ENCODE measurements at places on chromosomes 7 and 10.

DNA sequence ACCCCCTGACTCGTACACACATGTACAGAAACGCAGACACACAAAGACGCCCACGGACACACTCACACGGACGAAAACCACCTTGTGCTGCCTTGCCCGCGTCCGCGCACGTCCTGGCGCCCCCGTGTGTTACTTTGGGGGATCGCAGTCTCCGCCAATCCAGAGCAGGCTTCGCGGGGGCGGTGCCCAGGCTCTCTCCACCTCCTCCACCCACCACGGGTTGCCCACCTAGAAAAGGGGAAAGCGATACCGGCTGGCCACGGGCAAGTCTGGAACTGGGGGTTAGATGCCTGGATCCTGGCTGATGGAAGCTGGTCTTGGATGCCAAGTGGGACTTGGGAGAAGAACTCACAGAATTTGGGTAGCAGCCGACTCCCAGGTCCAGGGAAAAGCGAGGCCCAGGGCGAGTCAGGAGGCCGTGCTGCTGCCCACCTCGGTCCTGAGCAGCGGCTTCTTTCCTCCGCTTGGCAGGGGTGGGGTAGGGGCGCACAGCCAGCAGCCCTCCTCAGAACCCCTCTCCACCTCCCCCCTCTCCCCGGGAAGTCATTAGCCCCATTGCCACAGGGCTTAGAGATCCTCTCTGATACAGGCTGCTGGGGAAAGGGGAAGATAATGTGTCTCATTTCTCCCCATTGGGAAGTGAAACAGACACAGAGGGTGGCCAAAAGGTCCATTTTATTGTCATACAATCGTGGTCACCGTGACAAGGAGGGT, 4.6 kb upstream of the VGF start:
- DNase-seq, result no peak

DNA sequence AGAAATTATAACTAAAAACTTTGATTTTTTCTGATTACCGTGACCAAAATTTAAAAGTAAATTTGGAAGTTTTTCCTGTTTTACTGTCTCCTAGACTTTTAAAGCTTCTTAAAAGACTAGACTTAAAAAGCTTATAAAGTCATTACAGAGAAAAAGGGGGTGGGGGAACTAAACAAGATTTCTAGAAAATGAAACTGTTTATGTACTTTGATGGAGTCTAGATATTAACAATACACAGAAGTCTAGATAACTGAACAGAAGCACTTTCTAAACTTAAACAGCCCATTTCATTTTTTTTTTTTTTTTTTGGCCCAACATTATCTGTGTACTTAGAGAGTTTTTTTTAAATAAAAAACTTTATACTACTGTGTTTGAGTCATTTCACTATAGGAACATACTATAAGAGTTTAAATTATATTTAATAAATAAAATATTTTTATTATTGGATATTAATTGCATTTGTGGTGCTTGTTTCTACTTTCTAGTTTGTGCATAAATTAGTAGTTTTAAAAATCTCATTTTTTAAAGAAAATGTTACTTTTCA, 98.5 kb downstream of the PHTF2 start:
- no peak for DNase-seq

GRCh38 chr7:158395780-158396278, 191.8 kb downstream of the PTPRN2 start:
- DNase-seq, result no peak

DNA sequence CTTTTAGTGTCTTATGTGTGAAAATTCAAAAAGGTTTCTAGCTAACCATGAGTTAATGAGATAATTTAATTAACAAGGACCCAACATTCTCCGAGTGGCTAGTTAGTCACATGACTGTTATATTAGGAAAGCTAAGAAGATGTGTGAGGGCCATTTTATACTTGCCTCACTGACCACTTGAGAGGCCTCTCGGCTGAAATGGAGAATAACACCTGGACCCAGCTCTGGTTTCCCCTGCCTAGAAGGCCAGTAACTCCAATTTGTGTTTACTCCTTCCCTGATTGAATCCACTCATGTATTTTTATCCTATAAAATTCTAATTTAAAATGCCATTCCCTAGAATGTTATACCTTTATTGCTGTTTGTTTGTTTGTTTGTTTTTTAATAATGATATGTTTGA, 1091.2 kb downstream of the KCNMA1 start:
- DNase-seq, result no peak

- no peak for DNase-seq
Observed at GRCh38 chr10:110525349-110526260, 27.9 kb downstream of the DUSP5 start.
